NCI-H460 (cell line): ENCODE measurements at places on chromosomes 4 and X.
A peak's percentile ranks its signal among the peaks of the same experiment; 100 is the strongest.

DNA sequence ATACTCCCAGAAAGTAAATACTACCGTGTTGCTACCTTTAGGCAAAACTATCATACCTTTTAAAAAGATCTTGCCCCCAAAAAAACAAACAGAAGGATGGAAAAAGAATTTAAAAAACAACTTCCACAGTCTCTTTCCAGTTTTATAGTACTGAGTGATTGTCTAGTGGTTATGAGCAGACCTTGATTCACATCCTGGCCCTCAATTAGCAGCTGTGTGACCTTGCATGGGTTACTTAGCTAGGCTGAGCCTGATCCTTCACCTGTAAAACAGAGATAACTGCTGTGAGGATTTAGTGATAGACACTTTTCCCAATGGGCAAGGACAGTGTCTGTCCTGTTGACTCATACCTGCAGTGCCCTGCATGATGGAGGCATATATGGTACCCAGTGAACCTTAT is 49.0 kb downstream of the SMAD1 start:
- DNase-seq, result no peak

GRCh38 chrX:68204521-68205038 is 228.7 kb downstream of the OPHN1 start:
- DNase-seq, result no peak

GRCh38 chrX:49838374-49838773 is 9.3 kb downstream of the PAGE4 start:
- peak; percentile 27 for DNase-seq

DNA sequence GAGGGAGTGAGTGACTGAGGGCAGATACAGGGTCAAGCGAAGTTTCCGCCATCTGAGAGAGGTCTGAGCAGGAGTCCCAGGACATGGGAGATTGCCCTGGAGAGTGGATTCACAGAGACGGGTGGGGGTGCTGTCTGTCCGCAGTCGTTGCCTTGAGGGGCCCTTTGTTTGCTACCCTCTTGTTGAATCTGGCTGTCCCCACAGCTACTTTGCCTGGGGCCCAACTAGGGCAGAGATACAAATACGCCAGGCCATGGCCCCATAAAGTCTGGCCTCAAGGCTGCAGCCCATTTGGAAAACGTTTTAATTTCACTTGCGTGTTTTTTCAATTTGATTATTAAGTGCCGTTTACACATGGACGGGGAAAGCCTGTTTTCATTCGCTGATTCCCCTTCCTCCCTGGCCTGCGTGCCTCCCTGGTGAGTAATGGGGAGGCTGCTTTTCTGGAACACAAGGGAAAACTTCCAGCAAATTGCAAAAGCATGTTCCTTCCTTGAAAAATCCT is 134.4 kb downstream of the SMIM20 start:
- DNase-seq, result no peak

DNA sequence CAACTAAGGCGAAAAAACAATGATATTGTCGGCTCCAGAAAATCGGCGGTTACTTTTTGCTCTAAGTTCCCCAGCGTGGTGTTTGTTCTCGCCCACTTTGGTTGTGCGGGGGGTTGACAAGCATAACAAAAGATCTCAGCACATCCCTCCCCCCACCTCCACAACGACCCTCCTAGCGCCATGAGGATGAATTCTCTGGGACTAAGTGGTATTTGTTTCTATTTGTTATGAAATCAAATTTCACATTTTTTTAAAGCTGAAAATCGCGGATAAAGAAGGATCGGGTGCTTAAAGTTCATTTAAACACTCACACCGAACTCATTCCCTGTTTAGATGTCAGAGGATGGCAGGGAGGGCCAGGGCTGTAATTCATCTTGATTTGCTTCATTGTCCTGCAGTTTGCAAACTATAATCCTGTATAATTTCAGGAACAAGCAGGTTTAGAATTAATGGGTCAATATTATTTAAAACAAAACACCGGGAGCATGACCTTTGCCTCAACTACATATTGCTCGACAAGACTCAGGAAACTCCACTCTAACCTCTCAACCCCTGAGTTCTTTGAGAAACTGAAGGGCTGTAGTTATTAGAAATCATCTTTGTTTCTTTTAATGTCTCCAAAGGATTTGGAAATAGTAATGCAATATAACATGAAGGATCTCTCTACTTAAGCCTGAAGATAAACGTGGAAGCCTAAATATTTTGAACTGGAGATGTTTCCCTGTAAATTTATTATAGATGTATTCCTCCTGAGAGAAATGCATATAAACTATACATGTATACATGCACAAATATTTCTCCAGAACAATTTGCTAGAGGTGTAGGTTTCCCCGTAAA is 6.4 kb downstream of the PITX2 start:
- no peak for DNase-seq

- no peak for DNase-seq
Measured at GRCh38 chr4:97912156-97912555, 231.1 kb downstream of the STPG2 start.
